ENCODE measurements at places on chromosomes 1 and 21.

DNA sequence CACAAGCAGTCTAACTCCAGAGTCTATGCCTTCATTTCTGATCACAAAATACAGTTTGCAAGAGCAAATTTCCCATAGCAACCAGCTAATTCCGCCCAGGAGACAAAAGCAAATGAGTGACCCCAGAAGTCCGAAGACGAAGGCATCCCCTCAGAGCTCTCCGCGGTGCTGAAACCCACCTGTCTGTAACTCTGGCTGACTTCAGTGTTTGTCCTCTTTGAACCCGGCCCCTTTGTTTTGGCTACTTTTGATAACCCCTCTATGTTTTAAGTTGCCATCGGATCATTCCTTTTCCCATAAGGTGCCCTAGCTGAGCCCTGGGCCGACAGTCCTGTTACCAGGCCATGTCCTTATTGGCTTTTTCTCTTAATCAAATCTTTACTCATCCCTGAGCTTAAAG, 515.8 kb downstream of the PTPRU start:
- DNase-seq = no peak

DNA sequence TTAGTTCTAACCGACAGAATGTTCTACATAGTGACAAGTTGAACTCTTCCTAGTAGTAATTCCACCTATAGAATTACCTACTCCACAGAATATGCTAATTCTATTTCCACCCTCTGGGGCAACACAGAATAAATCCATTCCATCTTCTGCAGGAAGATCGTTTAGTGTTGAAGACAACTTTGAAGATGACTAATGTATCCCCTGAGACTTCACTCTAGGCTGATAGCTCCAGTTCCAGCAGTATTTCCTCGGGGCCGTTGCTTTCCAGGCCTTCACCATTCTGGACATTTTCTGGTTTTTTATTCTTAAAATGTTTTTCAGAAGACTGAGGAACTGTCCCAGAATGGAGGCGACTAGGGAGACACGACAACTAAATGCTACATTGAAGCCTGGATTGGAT, 61.0 kb upstream of the CSF1 start:
- no peak for DNase-seq

GRCh38 chr1:226424221-226425003, 16.5 kb upstream of the PARP1 start:
- no peak for DNase-seq

GRCh38 chr1:206784471-206784903, 12.2 kb upstream of the IL10 start:
- DNase-seq = peak; percentile 83

DNA sequence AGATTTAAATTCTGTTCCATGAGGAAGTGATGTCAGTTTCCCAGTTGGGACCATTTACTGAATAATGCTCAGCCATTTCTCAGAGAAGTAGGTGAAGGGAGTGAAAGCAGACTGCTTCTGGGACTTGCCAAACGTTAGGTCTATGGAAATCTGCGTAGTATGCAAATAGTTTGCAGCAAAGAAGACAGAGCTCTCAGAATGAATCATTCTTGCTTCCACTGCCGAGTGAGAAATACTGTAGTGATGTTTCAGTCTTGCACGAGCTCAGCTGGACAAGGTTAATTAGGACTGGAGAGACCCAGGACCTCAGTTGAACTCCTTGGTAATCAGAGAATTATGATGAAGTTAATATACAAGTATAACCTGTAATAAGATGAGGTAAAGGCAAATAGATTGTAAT, 317.7 kb upstream of the DAB1 start:
- no peak for DNase-seq

DNA sequence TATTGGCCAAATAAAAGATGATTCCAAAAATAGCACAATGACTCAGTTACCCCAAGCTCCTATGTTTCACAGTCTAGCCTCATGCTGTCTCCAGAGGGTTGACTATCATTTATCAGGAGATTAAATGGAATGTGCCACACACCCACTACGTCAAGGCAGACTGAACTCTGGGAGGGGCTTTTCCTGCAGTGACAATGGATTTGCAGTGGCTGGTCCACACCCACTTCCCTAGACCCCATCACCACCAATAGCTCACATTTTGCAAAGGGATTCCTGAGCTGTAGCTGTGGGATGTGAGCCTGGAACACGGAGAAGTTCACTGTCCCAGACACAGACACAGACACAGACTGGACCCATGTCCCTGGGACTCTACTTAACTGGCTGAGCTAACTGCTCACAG, 77.1 kb downstream of the HLCS start:
- no peak for DNase-seq

DNA sequence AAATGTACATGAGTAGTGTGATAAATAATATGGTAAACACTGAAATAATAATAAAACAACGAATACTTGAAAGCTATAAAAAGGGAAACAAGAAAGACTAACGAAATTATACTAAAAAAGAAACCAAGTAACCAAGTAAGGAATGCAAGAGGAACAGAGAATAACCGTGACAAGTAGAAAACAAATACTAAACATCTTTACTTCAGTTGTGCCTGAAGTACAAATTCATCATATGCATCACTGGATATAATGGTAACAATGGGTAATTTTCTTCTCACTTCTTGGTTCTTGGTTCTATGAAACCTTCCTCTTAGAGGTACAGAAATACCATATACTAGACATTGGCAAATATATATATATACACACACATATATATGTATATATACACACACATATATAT, 1093.6 kb upstream of the B3GALT2 start:
- DNase-seq = no peak

DNA sequence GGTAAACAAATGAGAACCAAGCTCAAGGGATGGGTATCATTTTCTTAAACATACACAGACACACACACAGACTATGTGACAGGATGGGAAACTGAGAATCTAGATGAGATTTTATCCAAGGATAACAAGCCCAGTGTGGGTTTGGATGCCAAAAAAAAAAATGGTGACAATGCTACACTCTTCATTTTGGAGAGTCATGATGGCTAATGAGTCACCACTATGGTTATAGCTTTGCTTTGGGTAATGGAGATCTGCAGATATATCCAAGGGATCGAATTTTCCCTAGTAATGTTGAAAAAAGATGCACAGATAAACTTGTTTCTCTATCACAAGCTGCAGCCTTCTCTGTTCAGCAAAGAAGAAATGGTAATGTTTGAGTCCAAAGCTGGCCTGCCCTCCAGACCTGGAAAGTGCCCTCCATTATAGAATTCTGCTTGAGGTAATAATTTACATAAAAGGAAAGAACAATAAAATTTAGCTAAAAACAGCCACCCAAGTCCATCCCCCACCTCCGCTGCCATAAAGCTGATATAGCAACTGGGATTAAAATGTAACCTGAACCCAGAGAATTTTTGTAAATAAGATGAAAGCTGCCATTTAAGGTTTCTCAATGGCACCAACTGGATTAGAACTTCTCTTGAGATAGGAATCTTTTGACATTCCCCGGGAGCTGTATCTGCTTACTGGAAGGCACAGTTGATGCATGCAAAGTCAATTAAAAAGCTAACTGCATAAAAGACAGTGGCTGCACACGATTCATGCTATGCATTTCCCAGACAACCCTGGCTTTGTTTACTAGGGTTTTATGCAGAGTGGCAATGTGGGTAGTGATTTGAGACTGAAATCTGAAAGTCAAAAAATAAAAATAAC, 395.2 kb upstream of the LYPLAL1 start:
- DNase-seq = no peak

- no peak for DNase-seq
These were observed 145.9 kb downstream of the CNIH3 start for GRCh38 chr1:224762046-224762445.

- DNase-seq = no peak
These were observed 9.2 kb downstream of the PHGDH start for GRCh38 chr1:119720866-119721440.

GRCh38 chr21:44760376-44760775, 41.2 kb downstream of the UBE2G2 start:
- DNase-seq = no peak

DNA sequence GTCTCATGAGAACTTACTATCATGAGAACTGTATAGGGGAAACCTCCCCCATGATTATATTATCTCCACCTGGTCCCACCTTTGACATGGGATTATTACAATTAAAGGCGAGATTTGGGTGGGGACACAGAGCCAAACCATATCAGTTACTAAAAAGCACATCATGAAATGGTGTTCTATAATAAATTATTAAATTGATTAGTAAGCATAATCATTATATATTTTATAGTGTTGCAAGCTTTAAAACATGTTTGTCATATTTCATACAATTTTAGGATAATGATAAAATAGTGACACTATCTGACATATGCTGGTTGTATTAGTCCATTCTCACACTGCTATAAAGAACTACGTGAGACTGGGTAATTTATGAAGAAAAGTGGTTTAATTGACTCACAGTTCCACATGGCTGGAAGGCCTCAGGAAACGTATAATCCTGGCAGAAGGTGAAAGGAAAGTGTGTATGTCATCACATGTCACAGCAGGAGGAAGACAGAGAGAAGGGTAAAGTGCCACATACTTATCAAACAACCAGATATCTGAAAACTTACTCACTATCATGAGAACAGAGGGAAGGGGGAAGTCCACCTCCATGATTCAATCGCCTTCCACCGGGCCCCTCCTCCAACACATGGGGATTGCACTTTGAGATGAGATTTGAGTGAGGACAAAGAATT, 539.2 kb upstream of the OLFM3 start:
- DNase-seq = no peak

- no peak for DNase-seq
These were observed 263.1 kb downstream of the GRIK3 start for GRCh38 chr1:36771240-36771639.

DNA sequence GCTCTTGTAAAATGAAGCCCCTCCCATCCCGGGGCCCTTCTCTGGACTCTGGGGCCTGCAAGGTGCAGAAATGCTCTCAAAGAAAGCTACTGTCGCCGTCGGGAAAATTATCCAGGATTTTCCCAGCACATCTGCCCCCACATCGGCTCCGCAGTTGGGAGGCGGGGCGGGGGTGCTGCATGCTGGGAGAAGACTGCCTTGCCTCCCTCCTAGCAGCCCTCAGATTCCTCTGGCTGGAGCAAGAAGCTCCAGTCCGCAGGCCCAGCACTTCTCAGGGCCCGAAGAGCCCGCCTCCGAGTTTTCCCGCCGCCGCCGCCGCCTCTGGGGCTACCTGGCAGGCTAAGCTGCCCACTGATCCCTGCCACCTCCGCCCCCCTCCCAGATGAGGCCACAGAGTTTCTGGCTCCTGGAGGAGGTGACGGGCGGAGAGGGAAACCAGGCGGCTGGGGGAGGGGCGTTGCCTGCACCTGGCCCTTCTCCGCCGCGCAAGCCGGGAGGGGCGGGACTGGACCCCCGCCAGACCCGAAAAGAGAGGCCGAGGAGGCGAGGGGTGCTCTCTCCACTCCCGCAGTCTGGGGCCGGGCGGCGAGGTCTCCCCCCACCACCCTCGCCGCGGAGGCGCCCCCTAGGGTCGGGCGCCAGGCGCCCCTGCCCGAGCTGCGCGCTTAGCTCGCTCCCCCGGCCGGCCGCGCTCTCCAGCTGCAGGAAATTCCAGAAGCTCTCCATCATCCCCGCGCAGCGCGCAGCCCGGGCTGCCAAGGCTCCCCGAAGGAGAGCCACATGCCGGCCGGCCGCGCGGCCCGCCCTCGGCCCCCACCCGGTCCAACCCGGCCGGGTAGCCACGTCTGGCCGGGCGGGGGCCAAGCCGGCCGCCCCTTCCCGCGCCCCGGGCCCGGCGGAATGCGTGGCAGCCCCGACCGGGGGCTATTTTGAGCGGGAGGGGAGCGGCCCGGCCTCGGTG, 28.8 kb downstream of the AHDC1 start:
- no peak for DNase-seq

DNA sequence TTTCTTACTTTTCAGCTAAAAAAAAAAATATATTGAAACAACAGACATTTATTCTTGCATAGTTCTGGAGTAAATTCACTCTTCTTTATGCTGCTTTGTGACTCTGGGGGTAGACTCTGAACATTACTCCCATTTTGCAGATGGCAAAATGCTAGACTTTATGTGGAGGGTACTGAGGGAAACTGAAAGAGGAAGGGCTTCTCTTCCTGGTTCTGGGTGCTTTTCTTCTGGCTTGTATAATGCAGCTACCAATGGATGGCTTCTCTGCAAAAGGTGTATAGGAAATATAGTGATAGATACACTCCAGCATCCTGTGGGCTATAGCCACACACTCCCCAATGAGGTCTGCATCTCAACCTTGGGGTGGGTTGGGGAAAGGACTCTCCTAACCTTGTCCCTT, 19.7 kb upstream of the ZBTB40 start:
- DNase-seq = no peak

DNA sequence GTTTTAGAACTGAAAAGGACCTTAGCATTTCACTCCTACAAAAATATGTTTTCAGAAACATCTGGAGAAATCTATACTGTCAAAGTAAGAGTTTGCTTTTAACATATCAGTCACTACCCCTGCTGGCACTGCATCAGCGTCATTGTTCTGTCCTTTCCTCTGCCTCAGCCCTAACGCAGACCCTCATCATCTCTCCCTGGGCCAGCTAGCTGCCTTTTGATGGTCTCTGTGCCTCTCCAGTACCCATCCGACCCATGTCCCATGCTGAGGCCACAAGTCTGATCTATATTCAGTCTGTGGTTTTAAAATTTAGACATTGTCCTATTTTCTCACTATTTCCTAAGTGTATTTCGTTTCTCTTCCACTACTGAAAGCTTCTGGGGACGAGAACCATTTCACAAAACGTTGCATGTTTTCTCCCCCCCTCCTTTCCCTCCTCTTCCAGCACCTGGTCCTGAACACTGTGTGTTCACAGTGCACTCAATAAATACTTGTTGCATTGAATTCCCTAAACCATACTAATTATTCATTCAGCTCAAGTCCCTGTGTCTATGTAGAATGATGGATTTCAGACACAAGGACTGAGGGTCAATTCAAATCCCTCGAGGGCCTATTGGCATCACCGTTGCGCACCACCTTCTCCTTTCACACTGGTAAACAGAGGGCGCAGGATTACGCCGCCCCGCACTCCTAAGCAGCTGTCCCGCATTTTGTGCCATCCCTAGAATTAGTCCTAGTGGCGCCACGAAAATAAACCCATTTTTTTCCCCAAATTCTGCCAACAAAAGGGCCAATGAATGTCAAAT, 53.4 kb downstream of the CD2 start:
- no peak for DNase-seq

DNA sequence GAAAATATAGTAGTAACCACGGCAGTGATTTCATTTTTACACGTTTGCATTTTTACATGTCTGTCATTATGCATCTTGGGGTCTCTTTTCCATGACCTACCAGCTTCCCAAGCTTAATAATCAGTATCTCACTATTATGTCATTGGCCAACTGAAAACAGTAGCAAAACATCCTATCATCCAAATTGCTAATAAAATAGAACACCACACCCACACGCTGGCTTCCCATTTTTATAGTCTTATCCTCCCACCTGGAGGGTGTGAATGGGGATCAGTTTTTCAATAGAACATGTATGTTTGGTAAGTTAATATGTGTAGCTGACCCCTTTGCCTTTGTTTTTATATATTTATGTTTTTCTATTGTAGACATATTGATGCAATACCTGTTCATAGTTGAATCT, 11.8 kb downstream of the TFF3 start:
- no peak for DNase-seq

DNA sequence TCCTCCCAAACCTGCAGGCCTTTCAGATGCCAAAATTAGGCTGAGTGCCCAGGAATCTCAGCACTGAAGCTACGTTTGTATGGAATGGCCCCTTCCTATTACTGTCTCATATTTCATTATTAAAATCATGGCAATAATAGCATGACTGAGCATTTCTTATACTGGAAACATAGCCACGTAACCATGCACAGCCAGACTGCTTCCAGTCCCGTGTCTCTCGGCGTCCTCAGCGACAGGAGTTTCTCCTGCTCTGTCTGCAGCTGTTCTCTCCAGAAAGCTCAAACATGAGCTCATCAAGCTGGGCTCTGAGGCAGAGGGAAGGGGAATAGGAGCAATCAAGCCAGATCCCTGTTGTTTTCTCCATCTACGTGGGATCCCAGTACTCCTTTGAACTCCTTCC, 104.0 kb downstream of the CDC7 start:
- DNase-seq = no peak
